8988T (cell line): ENCODE measurements at places on chromosomes 3 and 15.

DNA sequence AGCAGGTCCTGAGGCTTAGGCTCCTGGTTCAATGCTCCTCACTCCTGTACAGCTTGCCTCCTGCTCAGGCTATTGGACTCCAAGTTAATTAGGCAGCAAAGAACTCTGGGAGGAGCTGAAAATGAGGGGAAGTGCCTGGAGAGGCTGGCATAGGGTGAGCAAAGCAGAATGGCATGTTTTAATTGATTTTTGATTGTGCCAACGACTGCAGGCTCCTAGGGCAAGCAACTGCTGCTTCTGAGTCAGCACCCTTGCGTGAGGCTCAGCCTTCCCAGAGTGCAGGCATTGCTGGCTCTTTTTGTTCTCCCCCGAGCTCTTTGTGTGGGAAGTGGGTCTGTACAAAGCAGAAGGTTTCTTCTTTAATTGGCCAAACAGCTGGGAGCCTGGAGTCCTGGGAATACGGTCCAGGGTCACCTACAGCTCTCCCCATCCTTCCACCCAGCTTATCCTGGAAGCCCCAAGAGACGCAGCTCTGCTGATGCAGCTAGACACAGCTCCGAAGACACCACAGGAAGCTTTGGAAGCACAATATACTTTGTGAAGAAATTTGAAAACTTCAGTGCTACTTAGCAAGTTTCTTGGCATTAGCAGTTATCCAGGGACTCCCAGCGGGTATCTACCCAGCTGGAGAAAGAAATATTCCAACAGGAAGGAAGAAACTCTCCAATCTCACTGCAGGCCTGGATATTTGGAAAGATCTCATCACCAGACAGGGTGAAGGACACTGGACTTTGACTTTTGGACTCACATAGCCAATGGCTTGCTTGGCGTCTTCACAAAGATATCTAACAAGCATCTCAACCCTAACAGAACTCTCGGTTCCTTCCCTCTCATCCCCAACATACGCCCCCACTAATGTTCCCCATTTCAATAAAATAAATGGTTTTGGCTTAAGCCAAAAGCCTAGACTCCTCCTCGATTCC lies 76.8 kb downstream of the BDH1 start:
- no peak for DNase-seq

DNA sequence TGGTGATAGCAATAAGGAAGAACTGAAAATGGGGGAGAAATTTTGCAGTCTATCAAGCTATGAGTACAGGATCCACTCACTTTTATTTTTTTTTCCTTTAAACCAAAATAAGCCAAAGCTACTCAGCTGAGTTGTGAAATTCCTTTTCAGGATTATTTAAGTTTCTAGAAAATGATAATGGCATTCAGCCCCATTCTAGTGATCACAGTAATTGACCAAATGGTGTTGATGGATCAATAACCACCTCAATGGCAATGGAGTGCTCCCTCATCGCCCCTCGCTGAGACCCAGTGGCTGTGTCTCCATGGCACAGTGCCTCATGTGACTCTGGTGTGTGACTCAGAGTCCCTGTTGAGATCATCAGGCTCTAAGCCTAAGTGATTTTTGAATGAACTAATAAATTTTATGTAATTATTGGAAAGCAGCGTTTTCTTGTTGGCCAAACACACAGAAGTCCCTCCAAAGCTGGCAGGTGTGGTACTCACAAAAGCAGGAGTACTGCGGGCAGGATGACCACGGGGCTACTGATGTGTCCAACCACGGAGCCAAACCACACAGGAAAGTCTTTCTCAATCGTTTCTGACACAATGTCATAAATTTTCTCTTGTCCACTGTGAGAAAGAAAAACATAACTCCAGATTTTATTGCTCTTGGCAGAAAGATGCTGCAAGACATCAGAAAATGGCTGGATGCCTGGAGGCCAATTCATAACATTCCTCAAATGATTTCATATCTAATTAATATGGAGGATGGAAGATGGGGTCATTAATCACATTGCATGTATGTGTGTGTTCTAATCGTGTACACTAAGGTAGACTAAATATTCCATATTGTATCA lies 14.4 kb upstream of the STARD5 start:
- no peak for DNase-seq

GRCh38 chr3:143084856-143085731 lies 34.5 kb upstream of the CHST2 start:
- DNase-seq, result no peak

GRCh38 chr15:36029606-36030210 lies 483.7 kb upstream of the DPH6 start:
- DNase-seq, result no peak
